SJSA1 (cell line): ENCODE measurements at places on chromosomes 3 and 15. TPM values are rescaled to one million over a fixed set of nuclear protein-coding genes. Genes with fewer than 3 reads are reported as not detected.

ATP10A gene
- total RNA-seq, result 18.1 and 31.3 TPM in 2 replicates

CRYGS gene
- 0.63 and 0.81 TPM in 2 replicates for total RNA-seq

PARP15 gene
- total RNA-seq, result not detected in 2 replicates

SYNPR gene
- not detected in 2 replicates for total RNA-seq

ACKR2 gene
- total RNA-seq, result not detected in 2 replicates

KIF15 gene
- 26.1 and 28.9 TPM in 2 replicates for total RNA-seq

MST1 gene
- total RNA-seq, result 0.50 and 1.2 TPM in 2 replicates

SERINC4 gene
- total RNA-seq, result not detected in 2 replicates

RTP3 gene
- total RNA-seq, result not detected in 2 replicates

C3orf62 gene
- total RNA-seq, result 0.50 and 2.1 TPM in 2 replicates

C3orf20 gene
- total RNA-seq, result not detected in 2 replicates

SLCO3A1 gene
- total RNA-seq, result not detected in 2 replicates

GOLGA6A gene
- total RNA-seq, result not detected in 2 replicates

MORC1 gene
- not detected in 2 replicates for total RNA-seq

TMEM212 gene
- total RNA-seq, result not detected in 2 replicates

WDR48 gene
- 14.7 and 17.4 TPM in 2 replicates for total RNA-seq

ADIPOQ gene
- total RNA-seq, result not detected in 2 replicates

KIF7 gene
- total RNA-seq, result 13.8 and 14.3 TPM in 2 replicates

ANKUB1 gene
- 0.31 TPM in 1 of 2 replicates, not detected in the other for total RNA-seq

DNA sequence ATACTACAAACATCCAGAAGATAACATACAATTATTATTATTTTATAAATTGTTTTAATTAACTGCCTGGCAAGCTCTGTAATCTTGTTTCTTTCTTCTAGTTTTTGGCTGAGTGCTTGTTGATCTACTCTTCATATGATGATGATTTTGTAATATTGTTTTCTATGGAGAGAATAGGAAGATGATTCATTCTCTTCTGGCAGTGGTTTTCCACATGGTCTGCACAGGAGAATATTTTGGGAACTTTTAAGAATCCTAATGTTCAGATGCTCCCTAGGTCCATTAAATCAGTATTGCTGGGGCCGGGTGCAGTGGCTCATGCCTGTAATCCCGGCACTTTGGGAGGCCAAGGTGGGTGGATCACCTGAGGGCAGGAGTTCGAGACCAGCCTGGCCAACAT, 37.6 kb downstream of the CACNA2D3 start:
- no peaks in the 10 kb centered on the region for H3K36me3 ChIP-seq
- no peak overlapping the region for H3K4me3 ChIP-seq
- H3K4me1 ChIP-seq, result no peaks in the 10 kb centered on the region
- no peak overlapping the region for H3K27ac ChIP-seq
- no peaks in the 10 kb centered on the region for H3K27me3 ChIP-seq

DNA sequence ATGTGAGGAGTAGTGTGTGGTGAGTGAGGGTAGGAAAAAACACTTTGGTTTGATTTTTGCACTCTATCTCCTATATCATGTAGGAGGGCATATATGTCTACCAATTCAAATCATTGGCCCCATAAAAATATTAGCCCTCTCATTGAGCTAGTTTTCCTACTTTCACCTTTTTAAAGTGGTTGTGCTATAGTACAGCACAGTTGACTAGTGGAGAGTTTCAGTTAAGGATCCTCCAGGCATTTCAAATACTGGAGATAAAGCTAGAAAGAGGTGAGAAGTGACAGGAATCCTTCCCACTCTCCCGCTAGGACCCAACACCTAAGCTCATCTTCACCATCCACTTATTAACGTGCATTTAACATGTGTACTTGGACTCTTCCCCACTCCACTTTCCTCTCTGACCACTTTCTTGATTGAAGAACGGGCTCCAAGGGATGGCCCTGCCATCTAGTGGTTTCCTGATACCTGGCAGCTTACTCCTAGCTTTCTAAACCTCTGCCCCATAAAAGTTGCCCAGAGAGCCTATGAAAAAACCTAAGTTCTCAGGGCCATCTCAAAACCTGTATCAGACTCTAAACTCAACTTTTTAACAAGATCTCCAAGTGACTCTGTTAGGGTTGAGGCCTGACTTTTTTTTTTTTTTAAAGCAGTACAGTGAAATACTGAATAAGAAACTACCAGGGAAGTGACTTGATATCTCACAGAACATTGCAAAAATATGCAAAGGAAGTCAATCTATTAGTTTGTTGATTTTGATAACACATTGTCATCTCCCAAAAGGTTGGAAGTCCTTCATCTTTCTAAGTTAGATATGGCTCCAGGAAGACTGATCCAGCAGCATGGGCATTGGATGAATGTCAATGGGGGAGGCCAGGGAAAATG, 17.9 kb downstream of the IL12A start:
- H3K36me3 ChIP-seq, result no peaks in the 10 kb centered on the region
- H3K4me1 ChIP-seq, result no peaks in the 10 kb centered on the region
- H3K4me3 ChIP-seq, result no peak overlapping the region
- H3K27me3 ChIP-seq, result no peaks in the 10 kb centered on the region

DNA sequence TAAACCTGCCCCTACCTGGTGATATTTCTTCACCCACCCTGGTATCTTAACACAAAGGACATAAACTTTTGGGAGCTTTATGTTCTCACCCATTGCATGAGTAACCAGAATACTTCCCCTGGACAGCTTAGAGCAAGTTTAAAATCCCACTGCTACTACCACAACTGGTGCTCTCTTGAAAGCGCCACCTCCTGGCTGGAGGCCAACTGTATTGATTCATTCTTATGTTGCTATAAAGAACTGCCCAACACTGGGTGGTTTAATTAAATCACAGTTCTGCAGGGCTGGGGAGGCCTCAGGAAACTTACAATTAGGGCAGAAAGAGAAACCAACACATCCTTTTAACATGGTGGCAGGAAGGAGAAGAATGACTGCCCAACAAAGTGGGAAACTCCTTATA, 592.4 kb downstream of the EPHA3 start:
- peaks cover 18% of the 10 kb centered on the region for H3K4me1 ChIP-seq
- no peak overlapping the region for H3K27ac ChIP-seq
- H3K4me3 ChIP-seq, result no peak overlapping the region
- no peak for DNase-seq
- H3K36me3 ChIP-seq, result no peaks in the 10 kb centered on the region
- no peaks in the 10 kb centered on the region for H3K27me3 ChIP-seq

- no peaks in the 10 kb centered on the region for H3K27me3 ChIP-seq
- H3K4me3 ChIP-seq, result no peak overlapping the region
- no peaks in the 10 kb centered on the region for H3K36me3 ChIP-seq
- H3K27ac ChIP-seq, result no peak overlapping the region
- no peak for DNase-seq
Measured at GRCh38 chr15:71375934-71376333, 260.7 kb downstream of the THSD4 start.

- H3K27me3 ChIP-seq, result no peaks in the 10 kb centered on the region
- no peaks in the 10 kb centered on the region for H3K4me1 ChIP-seq
- no peak overlapping the region for H3K27ac ChIP-seq
- H3K4me3 ChIP-seq, result no peak overlapping the region
Measured at GRCh38 chr3:24434651-24435050, 60.0 kb downstream of the THRB start.

DNA sequence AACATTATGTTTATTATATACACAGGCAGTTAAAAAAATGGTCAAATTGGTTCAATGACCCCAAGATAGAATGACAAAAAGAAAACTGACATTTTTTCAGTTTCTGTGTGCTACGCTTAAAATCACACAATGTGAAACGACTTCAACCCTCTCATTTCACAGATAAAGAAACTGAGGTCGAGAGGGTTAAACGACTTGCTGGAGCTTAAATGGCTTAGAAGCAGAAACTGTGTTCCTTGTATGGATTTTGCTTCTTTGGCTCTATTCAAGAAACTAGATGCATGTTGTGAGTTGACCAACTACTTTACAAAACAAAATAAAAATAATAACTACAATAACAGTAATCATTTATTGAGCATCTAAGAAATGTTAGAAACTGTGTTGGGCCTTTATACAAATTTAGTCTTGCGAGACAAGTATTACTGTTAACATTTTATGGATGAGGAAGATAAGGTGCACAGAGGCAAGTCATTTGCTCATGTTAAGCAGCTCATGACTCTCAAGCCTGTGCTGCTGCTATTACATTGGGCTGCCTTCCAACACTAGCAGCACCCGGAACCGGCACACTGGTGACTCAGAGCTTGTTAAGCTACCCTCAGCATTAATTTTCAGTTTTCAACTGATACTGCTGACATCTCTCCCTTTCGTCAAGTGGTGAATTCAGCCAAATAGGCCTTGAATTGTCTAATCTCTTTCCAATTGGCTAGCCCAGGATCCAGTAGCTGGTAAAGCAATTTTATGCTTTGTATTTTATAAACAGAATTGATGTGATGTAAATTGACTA, 487.6 kb downstream of the NAALADL2 start:
- DNase-seq, result no peak
- H3K27ac ChIP-seq, result no peak overlapping the region
- H3K4me1 ChIP-seq, result 0 out of 2 replicates have a peak, but pooled peaks cover 5% of the 10 kb centered on the region

DNA sequence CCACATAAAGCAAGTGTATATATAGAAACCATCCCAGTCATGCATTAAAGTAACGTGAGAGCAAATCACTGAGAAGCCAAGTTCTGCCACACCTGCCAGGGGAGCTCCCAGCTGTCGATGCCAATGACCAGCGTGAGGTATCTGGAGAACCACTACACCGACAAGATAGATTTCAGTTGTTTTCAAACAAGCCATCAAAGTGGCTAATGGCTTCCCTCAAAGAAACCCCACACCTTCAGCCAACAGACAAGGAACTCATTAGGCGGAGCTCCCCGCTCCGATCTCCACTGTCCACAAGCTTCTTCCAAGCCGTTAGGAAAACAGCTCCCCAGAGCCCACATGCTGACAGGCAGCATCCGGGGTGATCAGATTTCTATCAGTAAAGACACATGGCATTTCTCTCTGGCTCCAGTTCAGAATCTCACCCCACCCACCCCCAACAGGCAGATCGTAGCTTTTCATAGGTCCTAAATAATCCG, 54.2 kb upstream of the SPATA12 start:
- H3K4me3 ChIP-seq, result no peak overlapping the region
- H3K27me3 ChIP-seq, result no peaks in the 10 kb centered on the region
- H3K36me3 ChIP-seq, result no peaks in the 10 kb centered on the region
- no peak overlapping the region for H3K27ac ChIP-seq

GRCh38 chr3:46286947-46287565, 44.8 kb downstream of the CCR3 start:
- H3K27ac ChIP-seq, result no peak overlapping the region
- no peak overlapping the region for H3K4me3 ChIP-seq
- H3K4me1 ChIP-seq, result no peaks in the 10 kb centered on the region
- DNase-seq, result no peak

- H3K27ac ChIP-seq, result no peak overlapping the region
- H3K4me3 ChIP-seq, result no peak overlapping the region
- H3K27me3 ChIP-seq, result no peaks in the 10 kb centered on the region
Measured at GRCh38 chr3:150000641-150001040, 29.9 kb upstream of the PFN2 start.

- H3K27ac ChIP-seq, result no peak overlapping the region
- peak; percentile 25 for DNase-seq
- no peaks in the 10 kb centered on the region for H3K27me3 ChIP-seq
- H3K4me1 ChIP-seq, result peaks cover 12% of the 10 kb centered on the region
- H3K36me3 ChIP-seq, result no peaks in the 10 kb centered on the region
Measured at GRCh38 chr3:124297062-124297980, 305.4 kb upstream of the ROPN1 start.

DNA sequence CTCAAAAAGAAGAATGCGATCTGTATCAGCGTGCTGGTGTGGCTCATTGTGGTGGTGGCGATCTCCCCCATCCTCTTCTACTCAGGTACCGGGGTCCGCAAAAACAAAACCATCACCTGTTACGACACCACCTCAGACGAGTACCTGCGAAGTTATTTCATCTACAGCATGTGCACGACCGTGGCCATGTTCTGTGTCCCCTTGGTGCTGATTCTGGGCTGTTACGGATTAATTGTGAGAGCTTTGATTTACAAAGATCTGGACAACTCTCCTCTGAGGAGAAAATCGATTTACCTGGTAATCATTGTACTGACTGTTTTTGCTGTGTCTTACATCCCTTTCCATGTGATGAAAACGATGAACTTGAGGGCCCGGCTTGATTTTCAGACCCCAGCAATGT, 1.3 kb downstream of the P2RY1 start:
- H3K27me3 ChIP-seq, result peaks cover 30% of the 10 kb centered on the region
- H3K4me3 ChIP-seq, result no peak overlapping the region
- H3K27ac ChIP-seq, result no peak overlapping the region
- peaks cover 15% of the 10 kb centered on the region for H3K4me1 ChIP-seq
- DNase-seq, result no peak

DNA sequence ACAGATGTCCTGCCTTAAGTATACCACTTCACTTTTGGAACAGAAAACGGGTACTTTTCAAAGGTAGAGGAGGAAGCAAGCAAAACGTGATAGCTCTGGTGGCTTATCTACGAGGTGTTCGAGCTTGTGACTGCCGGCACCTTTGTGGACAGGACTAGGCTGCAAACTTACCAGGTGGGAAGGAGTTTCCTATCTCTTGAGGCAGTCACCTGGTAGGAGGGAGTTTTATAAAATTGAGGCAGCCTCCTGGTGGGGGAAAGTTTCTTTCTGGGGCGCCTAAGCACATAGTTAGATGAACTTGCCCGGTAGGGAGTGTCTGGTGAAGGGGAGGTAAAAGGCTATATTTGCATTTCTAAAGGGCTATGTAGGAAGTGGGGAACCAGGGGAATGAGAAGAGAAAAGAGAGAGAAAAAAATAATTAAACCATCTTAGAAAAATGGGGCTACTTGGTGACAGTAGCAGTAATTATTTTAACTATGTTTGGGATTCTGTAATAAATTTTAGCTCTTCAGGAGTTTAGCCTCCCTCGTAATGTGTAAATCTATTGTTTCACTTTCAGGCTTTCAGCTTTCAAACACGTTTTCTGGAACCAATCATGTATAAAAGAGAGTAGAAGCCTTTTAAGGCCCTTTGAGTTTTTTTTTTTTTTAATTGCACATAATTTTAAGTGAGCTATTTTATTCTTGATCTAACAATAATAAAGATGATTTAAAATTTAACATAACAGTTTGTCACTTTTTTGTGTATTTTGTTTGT, 131.0 kb downstream of the IL5RA start:
- no peaks in the 10 kb centered on the region for H3K4me1 ChIP-seq
- no peak overlapping the region for H3K4me3 ChIP-seq

DNA sequence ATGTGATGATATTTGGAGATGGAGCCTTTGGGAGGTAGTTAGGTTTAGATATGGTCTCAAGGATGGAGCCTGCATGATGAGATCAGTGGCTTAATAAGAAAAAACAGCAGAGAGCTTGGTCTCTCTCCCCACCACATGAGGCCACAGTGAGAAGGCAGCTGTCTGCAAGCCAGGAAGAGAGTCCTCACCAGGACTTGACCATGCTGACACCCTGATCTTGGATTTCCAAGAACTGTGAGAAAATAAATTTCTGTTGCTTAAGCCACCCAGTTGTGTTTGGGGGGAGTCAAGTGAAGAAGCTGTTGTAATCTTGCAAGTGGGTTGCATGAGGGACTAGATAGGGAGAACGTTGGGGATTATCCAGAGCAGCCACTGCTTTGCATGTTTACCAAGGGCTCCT, 62.3 kb upstream of the TNFAIP8L3 start:
- H3K4me1 ChIP-seq, result no peaks in the 10 kb centered on the region
- no peak for DNase-seq
- no peaks in the 10 kb centered on the region for H3K27me3 ChIP-seq
- H3K36me3 ChIP-seq, result no peaks in the 10 kb centered on the region
- no peak overlapping the region for H3K27ac ChIP-seq

GRCh38 chr3:127053450-127053849, 70.5 kb downstream of the PLXNA1 start:
- no peak for DNase-seq
- H3K36me3 ChIP-seq, result no peaks in the 10 kb centered on the region
- no peak overlapping the region for H3K4me3 ChIP-seq

GRCh38 chr15:64127521-64128270, 23.8 kb upstream of the SNX22 start:
- H3K27me3 ChIP-seq, result no peaks in the 10 kb centered on the region
- H3K4me3 ChIP-seq, result no peak overlapping the region
- no peak for DNase-seq
- H3K4me1 ChIP-seq, result no peaks in the 10 kb centered on the region
- no peak overlapping the region for H3K27ac ChIP-seq
